ENCODE measurements at places on chromosomes 7 and 10.

GRCh38 chr7:75946207-75946855 is 31.4 kb downstream of the POR start:
- no peak for DNase-seq

DNA sequence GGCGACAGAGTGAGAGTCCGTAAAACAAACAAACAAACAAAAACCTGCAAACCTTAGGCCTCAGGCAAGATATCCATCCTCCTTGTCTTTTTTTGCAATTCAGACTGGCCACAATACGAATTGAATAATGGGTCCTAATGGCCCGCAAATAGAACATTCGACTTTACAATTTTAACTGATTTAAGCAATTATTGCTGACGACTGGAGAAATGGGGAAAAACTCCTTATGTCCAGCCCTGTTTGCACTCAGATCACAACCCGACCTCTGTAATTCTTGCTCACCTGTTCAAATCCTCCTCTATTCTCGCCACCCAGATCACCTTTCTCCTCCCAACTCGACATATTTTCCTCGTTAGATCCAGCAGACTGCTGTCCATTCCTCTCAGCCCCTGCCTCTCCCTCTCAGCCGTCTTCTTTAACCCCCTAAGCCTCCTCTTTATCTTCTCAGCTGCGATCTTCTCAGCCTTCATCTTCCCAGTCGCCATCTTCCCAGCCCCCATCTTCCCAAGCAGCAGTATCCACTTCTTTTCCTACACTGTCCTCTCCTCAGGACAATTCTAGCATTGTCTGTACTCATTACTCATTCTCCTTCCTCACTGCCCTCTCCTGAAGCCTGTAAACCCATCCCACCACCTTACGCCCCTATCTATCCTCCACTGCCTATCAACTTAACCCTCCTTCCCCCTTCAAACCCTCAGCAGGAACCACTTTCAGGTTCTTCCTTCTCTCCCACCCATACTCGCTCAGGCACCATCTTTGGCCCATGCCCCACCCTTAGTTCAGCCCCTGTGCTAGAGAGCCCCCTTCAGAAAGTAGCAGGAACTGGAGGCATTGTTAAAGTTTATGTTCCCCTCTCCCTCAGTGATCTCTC is 61.8 kb downstream of the LRRC17 start:
- no peak for DNase-seq

DNA sequence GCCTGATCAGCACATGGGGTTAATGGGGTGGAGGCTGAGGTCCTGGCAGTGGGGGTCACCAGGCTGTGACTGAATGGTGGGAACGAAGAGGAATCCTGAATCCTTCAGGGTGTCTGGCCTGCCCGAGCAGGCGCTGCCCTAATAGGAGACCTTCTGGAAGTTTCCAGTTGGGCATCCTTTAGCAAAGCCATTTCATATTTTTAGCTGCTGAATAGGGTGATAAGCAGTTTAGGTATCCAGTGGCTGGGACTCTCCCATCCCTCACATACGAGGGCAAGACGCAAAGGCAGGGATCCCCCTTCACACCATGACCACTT is 159.3 kb downstream of the SH3PXD2A start:
- no peak for DNase-seq

GRCh38 chr7:96359876-96360275 is 38.0 kb upstream of the SLC25A13 start:
- DNase-seq, result no peak

Measured in activated T-helper 1 cell treated with anti-CD3 and anti-CD28 coated beads, Interleukin-2, amount 50 U/mL, for 16 hours (primary cell).